ENCODE measurements at places on chromosomes 16 and 17.

GRCh38 chr17:6084311-6085161, 14.4 kb downstream of the WSCD1 start:
- H3K36me3 ChIP-seq: no peaks in the 10 kb centered on the region
- H3K27me3 ChIP-seq: no peaks in the 10 kb centered on the region
- DNase-seq: no peak
- no peak overlapping the region for H3K4me3 ChIP-seq
- H3K27ac ChIP-seq: no peak overlapping the region

GRCh38 chr16:51508490-51509212, 357.6 kb upstream of the SALL1 start:
- DNase-seq: no peak
- no peaks in the 10 kb centered on the region for H3K27me3 ChIP-seq
- no peaks in the 10 kb centered on the region for H3K4me1 ChIP-seq
- no peak overlapping the region for H3K4me3 ChIP-seq
- H3K36me3 ChIP-seq: no peaks in the 10 kb centered on the region
- H3K27ac ChIP-seq: no peak overlapping the region

DNA sequence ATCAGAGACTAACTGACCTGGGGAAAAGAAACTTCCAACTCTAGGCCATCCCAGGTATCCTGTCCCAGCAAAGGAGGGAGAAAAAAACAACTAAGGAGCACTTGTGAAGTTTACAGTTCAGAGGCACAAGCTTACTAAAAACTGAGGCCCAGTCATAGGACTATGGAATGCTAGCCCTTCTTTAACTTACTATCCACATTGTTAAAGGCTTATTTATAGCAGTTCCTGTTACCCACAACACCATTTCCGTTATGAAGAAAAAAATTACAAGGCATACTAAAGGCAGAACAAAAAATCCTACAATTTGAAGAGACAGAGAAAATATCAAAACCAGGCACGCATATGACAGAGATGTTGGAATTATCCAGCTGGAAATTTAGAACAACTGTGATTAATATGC, 159.1 kb downstream of the CDH11 start:
- no peak overlapping the region for H3K27ac ChIP-seq
- H3K27me3 ChIP-seq: no peaks in the 10 kb centered on the region
- H3K36me3 ChIP-seq: no peaks in the 10 kb centered on the region
- H3K4me3 ChIP-seq: no peak overlapping the region

DNA sequence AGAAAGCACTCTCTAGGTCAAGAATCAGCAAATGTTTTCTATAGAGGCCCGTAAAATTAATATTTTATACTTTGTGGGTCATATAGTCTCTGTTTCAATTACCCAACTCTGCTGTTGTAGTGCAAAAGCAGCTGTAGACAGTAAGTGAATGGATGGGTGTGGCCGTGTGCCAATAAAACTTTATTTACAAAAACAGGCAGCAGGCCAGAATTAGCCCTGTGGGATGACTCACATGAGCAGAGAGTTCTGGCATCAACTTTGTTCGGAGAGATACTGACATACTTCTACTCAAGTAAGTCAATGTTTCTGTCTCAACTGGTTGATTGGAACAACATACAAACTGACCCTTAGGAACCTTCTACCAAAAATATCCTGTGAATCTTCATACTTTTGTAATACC, 616.2 kb downstream of the MAF start:
- no peaks in the 10 kb centered on the region for H3K4me1 ChIP-seq
- H3K36me3 ChIP-seq: no peaks in the 10 kb centered on the region
- no peak overlapping the region for H3K27ac ChIP-seq
- DNase-seq: no peak
- H3K27me3 ChIP-seq: no peaks in the 10 kb centered on the region

DNA sequence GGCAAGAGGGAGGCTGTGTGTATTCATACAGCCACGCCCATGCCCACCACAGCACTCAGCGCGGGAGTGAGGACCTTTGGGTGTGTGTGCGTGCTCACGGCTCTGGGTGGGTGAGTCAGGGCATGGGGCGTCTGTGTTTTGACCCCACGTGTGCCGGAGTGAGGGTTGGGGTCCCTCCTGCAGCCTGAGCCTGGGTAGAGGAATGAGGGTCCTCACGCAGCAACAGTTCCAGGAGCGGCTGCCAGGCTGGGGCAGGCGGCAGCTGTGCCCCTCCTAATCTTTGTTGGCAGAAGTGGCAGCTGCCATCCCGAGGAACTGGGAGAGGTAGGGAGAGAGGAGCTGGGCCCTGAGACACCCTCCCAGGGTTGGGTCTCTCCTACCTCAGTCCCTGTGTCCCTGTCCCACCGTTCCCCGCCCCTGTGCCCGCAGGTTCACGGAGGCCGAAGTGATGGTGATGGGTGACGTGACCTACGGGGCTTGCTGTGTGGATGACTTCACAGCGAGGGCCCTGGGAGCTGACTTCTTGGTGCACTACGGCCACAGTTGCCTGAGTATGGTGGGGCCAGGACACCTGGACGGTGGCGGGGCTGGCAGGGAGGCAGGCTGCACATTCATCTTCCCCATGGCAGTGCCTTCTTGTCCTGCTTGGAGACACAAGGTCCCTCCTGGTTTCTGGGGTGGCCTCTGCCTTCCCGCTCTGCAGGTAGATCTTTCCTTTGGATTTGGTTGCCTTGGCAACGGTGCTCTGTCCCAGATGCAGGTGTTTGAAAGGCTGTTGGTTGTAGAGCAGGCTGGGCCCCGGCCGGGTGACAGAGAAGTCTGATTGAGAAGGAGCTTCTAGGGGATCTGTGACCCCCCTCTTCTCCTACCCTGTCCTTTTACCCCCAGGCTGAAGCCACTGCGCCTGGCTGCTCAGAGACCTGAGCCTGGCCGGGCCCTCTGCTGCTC, 5.9 kb downstream of the DPH1 start:
- H3K36me3 ChIP-seq: peaks cover 37% of the 10 kb centered on the region
- H3K4me3 ChIP-seq: no peak overlapping the region

GRCh38 chr16:52573365-52574299, 26.7 kb upstream of the TOX3 start:
- no peak for DNase-seq
- H3K4me1 ChIP-seq: no peaks in the 10 kb centered on the region
- no peaks in the 10 kb centered on the region for H3K36me3 ChIP-seq
- H3K27ac ChIP-seq: no peak overlapping the region

- H3K4me1 ChIP-seq: no peaks in the 10 kb centered on the region
Measured at GRCh38 chr16:57324749-57325148, 33.8 kb upstream of the CCL22 start.

GRCh38 chr16:85386467-85387170, 226.5 kb upstream of the GSE1 start:
- no peak for DNase-seq
- no peaks in the 10 kb centered on the region for H3K4me1 ChIP-seq
- H3K27me3 ChIP-seq: peaks cover 3% of the 10 kb centered on the region
- no peaks in the 10 kb centered on the region for H3K36me3 ChIP-seq

DNA sequence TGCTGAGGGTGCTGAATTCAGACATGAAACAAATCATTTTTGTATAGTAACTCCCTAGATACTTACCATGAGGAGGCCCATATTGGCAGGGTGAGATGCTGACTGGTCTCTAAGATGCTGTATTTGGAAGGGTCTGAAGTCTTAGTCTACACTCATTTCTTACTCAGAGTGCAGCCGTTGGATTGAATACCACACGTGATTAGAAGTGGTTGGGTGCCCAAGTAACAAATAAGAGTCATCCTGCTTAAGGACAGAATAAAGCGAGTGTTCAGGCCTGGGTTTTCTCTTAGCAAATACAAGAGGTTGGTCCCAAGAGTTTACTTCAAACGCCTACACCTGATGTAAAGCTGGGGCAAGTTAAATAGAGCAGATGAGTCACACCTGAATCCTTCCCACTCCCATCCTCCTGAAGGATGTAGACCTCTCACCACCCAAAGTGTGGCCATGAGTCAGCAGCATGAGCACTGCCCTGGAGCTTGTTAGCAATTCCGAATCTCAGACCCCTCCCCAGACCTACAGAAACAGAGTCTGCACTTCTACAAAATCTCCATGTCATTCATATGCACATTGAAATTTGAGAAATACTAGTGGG, 284.6 kb upstream of the CDH5 start:
- no peak overlapping the region for H3K27ac ChIP-seq
- no peak overlapping the region for H3K4me3 ChIP-seq
- H3K36me3 ChIP-seq: no peaks in the 10 kb centered on the region

DNA sequence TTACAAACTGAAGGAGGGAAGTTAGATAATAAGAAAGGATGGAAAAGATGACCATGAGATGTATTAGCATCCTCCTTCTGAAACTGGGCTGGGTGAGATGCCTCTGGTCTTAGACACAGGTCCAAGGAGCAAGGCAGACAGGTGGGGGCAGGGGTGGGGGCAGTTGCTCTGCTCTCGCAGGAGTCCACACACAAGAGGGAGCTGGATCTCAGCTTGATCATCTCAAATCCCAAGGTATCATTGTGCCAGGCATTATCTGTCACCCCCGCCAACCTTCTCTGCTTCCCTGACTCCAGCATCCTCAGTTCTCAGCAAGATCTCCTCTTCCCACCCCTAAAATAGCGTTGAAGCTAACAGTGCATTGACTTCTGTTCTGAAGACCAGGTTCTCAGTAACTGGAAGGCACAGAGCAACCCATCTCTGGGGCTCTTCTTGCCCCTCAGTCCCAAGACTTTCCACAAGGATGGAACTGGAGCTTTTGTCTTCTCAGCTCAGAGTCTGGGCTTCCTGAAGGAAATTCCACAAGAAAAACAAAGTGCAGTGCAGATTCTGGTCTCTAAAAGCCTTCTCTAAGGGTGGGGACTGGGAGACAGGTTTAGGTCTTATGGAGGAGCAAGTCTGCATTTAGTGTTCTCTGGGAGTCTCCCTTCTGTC, 1.6 kb downstream of the FLOT2 start:
- peak overlapping the region; percentile 96 for H3K4me3 ChIP-seq
- peaks cover 40% of the 10 kb centered on the region for H3K4me1 ChIP-seq
- no peaks in the 10 kb centered on the region for H3K27me3 ChIP-seq
- no peaks in the 10 kb centered on the region for H3K36me3 ChIP-seq

DNA sequence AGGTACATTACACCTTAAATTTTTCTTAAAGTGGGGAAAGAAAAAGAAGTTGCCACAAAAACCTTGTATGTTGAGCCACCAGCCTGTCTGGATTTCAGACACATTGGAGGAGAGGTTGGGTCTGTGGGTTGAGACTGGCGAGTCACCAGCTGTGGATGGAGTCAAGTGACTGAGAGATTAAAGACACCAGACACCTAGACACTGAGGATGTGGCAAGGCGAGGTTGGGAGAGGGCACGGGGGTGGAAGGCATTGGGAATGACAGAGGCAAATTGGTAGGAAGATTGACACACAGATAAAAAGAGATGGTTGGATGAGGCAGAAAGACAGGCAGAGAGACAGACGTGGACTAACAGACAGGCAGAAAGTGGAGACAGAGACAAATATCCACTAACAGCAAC, 49.6 kb downstream of the KCNJ12 start:
- no peak overlapping the region for H3K4me3 ChIP-seq
- DNase-seq: no peak
- H3K4me1 ChIP-seq: no peaks in the 10 kb centered on the region
- H3K27ac ChIP-seq: no peak overlapping the region
- no peaks in the 10 kb centered on the region for H3K36me3 ChIP-seq

- H3K27ac ChIP-seq: no peak overlapping the region
- no peaks in the 10 kb centered on the region for H3K27me3 ChIP-seq
- H3K4me1 ChIP-seq: peaks cover 8% of the 10 kb centered on the region
Measured at GRCh38 chr16:81746566-81746965, 32.5 kb upstream of the PLCG2 start.
